ENCODE measurements at places on chromosomes 3 and 15. TPM values are rescaled to one million over a fixed set of nuclear protein-coding genes. Genes with fewer than 3 reads are reported as not detected.
A peak's percentile ranks its signal among the peaks of the same experiment; 100 is the strongest.

DNA sequence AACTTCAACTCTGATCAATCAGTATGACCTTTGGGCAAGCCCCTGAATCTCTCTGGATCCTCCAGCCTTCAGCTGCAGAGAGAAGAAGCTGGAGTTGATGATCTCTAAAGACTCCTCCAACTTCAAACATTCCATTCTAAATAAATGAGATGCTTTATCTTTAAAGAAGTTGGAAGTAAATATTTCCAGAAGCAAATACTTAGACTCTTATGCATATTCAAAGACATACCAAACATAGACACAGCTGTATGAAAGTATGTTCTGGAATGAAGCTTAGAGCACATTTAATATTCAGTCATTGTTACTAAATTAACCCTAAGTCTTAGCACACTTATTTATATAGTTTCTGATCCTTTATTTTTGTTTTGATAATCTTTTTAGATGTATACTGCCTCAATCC, 77.6 kb upstream of the ACP3 start:
- DNase-seq: no peak

DNA sequence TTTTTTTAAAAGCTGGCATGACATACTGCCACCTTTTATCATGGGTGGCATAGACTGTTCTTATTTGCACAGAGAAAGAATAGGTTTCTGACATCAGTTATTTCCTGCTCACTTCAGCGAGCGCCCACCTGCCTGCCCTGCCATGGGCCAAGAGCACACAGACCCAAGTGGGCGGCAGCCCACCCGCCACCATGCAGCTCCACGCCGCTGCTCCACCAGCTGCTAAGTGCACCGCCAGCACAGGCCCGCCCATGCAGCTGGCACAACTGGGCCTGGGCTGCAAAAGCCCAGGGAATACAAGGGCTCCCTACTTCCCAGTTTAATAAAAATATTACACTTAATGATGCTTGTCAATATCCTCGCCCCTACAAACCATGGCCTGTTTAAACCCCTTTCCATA, 15.4 kb downstream of the ZNF148 start:
- DNase-seq: no peak

DNA sequence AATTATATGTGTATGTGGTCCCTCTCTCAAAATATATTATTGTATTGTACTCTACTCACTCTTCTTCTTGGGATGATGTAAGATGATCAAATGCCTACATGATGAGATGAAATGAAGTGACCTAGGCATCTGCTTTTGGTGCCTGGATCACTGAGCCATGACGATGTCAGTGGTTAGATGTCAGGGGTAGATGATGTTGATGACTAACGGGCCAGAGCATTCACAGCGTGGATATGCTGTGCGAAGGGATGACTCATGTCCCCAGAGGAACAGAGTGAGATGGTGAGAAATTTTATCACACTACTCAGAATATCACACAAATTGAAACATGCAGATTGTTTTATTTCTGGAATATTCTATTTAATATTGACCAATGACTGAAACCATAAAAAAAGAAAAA, 233.9 kb upstream of the CADM2 start:
- DNase-seq: no peak

DNA sequence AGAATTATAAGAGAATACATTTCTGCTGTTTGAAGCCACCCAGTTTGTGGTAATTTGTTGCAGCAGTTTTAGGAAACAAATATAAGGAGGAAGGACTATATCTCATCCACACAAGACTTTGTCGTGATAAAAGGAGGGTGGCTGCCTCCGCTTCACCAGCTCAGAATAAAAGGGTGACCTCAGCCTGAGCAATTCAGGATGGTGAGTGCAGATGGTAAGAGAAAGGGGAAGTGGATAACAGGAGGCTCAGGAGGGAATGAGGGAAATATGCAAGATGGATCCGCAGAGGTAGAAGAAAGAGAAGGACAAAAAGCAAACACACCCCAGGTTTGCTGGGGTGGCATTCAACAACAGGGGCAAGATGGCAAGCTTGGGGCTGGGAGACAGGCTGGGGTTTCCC, 108.1 kb upstream of the TNFAIP8L3 start:
- no peak for DNase-seq

- DNase-seq: no peak
Measured at GRCh38 chr3:43379343-43379742, 93.0 kb downstream of the SNRK start.

- no peak for DNase-seq
Measured at GRCh38 chr3:79314962-79315361, 452.8 kb downstream of the ROBO1 start.

DNA sequence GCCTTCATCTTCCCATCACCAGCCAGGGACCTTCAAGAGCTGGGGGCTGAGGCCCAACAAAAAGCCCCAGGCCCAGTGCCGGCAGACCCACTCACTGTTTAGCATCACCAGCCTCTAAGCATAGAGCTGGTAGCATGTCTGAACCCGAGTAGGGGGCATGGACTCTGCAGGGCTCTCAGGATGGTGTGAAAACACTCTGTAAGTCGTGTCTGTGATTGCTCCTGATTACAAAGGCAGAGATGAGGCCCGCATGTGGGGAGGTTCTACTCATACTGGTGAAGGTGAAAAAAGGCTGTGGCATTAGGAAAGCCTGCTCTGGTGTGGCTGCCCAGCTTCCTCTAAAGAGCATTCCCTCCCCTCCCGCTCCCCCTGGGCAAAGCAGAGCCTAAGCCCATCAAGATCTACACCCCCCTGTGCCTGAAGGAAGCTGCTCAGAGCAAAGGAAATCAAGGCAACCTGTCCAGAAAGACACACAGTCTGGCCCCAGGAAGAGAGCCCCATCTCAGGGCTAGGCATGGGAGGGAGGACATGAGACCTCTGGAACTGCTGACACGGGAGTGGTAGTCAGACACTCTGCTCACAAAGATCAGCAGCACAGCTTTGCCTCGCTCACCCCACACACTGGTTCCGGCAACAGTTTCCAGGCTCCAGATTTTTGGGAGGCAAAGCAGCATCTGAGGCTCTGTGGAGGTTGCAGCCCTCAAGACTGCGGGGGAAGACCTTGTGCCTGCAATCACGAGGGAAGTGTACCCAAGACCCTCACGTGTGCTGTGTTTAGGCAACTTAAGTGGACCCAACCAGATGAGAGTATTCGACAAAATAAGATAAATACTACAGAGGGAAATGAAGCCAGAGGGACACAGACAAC, 36.7 kb downstream of the CCDC12 start:
- DNase-seq: no peak

- DNase-seq: no peak
Measured at GRCh38 chr15:55992769-55993110, 672 bp downstream of the NEDD4 start.

The DLL4 gene
- total RNA-seq: not detected

- no peak for DNase-seq
Measured at GRCh38 chr3:116135457-116136085, 309.7 kb downstream of the LSAMP start.

GRCh38 chr3:114499976-114500375, 206.1 kb downstream of the TIGIT start:
- DNase-seq: no peak

DNA sequence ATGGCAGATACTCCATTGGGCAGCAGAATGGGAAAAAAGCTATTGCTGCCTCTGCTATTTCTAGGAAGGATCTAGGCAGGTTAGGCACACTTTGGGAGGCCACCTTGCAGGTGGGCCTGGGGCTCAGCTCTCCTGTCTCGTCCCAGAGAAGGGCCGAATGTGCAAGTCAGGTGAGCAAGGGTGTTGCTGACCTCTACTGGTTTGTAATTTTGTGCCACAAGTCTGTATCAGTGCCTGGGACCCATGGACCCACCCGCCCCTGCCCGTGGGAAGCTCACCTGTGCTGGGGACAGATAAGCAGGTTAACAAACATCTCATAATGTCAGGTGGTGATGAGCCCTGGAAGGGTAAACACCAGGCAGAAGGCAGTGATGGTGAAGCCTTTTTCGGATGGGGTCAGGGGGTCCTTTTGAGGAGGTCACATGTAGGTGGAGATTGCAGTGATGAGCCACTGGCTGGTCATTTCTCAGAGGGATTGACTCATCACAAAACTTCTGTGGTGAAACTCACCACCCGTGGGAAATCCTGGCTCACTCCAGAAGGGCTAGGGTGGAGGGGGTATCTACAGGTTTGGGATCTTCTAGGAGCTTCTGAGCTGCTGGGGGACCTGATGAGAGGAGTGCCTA, 161.3 kb downstream of the KLF13 start:
- peak; percentile 22 for DNase-seq

DNA sequence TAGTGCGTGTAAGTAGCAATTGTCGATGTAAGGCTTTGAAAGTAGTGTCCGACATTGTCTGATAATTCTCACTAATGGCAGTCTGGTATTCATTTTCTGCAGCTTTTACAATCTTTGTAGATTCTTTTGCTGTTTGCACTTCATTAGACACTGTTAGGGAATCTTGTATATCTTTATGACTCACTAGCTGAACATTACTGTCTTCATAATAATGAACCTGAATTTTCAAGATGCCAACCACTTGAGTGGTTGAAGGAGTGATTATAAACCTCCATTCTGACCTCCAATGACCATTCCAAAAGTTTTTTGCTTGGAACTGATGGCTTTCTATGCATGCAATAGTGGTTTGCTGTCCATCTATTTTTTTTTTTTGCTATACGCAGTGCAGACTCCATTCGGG, 76.4 kb upstream of the MFGE8 start:
- no peak for DNase-seq

The BFSP2 gene
- total RNA-seq: 0.45 TPM

- no peak for DNase-seq
Measured at GRCh38 chr3:52352566-52352965, 36.4 kb downstream of the DNAH1 start.

- no peak for DNase-seq
Measured at GRCh38 chr3:131972550-131972949, 62.3 kb downstream of the CPNE4 start.

DNA sequence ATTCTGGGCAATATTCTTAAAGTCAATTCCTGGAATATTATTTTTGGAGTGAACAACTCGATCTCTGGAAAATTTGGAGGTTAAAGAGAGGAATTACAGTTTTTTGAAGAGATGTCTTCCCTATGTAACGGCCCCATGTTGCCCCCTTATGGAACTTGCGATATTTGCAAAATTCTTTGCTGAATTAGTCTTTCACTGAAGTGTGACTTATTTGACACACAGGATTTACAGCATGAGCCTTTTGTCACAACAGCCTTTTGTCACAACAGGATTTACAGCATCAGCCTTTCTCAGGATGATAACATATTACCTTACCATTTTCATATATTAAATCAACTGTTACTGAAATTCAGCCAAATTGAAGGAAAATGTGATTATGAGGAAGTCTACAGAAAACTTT, 37.8 kb upstream of the SPTSSB start:
- DNase-seq: peak; percentile 66

DNA sequence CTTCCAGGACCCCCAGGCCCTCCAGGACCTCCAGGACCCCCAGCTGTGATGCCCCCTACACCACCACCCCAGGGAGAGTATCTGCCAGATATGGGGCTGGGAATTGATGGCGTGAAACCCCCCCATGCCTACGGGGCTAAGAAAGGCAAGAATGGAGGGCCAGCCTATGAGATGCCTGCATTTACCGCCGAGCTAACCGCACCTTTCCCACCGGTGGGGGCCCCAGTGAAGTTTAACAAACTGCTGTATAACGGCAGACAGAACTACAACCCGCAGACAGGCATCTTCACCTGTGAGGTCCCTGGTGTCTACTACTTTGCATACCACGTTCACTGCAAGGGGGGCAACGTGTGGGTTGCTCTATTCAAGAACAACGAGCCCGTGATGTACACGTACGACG, 22.1 kb upstream of the CMSS1 start:
- no peak for DNase-seq

DNA sequence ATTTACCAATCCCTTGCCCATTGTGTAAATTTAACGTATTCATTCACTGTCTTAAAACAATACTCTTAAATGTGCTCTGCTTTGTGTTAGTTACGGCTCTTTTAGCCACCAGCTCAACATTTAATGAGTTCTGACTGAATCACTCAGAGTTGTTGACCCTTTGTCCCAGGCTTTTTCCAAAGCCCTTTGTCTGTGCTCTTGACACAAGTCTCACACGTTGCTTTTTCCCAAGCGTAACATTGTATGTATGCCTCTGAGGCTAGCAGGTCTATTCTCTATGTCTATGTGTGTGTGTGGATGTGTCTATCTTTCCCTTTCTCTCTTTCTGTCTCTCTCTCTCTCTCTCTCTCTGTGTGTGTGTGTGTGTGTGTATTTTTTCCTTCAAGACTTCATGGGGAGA, 435.4 kb upstream of the GOLIM4 start:
- no peak for DNase-seq

DNA sequence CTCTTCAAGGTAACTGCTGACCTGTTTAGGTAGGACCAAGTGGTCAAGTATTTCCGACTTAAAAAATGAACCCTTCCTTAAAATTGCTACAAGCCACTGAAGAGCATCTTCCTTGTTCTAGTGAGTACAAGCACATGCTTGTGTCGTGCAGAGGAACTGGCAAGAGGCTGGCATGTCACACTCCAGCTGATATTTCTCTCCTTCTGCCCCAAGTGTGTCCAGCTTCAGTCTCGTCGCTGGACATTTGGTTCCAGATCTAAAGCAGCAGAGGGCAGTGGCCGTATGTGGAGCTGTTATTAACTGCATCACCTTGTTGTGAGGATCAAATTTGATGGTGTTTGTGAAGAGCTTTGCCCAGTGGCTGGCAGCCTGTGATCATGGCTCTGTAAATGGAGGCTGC, 10.0 kb downstream of the RBP2 start:
- DNase-seq: no peak

The AHSG gene
- total RNA-seq: not detected

DNA sequence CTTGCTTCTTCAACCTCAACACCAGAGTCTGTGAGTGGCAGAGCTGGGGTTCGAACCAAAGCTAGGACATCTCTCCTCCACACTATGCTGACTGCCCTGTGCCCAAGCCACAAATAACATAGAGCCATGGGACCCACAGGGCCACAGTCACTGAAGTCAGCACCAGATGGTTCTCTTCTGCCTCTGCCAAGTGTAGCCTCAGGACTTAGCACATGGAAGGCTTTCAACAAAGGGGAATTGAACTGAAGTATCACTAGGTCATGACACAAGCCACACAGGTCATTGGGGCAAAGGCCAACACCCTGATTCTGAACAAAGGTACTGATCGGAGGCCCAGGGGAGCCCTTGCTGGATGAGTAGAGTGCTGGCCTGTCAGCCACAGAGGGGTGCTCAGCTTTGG, 83.6 kb downstream of the BDH1 start:
- no peak for DNase-seq

DNA sequence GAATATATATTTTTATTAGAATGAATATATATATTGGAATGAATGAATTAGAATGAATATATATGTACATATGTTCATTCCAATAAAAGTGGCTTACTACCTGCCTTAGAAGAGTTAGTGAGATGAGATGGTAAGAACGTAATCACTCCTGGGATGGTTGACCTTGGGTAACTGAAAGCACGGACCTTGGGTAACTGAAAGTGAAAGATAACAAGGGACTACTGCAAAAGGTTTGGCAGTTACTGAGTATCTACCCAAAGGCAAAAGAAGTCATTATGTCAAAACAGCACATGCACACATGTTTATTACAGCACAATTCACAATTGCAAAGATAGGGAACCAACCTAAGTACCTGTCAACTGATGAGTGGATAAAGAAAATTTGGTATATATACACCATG, 16.5 kb downstream of the ARNT2 start:
- DNase-seq: no peak

Measured in activated CD8-positive, alpha-beta T cell treated with anti-CD3 and anti-CD28 coated beads, Interleukin-2, amount 10 ng/mL, durations not matched to agents 7 days and 5 days (primary cell).